ENCODE measurements at places on chromosomes 3 and 15. TPM values are rescaled to one million over a fixed set of nuclear protein-coding genes. Genes with fewer than 3 reads are reported as not detected.

GABRR3 gene
- total RNA-seq = not detected

LMAN1L gene
- not detected for total RNA-seq

MKRN2OS gene
- total RNA-seq = not detected

CLRN1 gene
- total RNA-seq = not detected

PLSCR1 gene
- total RNA-seq = 177 TPM

KLHL6 gene
- not detected for total RNA-seq

TLR9 gene
- total RNA-seq = not detected

LRRC2 gene
- total RNA-seq = 0.37 TPM

ERC2 gene
- not detected for total RNA-seq

MST1R gene
- 0.34 TPM for total RNA-seq

ZNF660 gene
- total RNA-seq = 0.94 TPM

ASB14 gene
- not detected for total RNA-seq

SPTSSB gene
- not detected for total RNA-seq

TF gene
- 0.12 TPM for total RNA-seq

CD200 gene
- total RNA-seq = 8.7 TPM

OSBPL10 gene
- 13.5 TPM for total RNA-seq

SCAMP5 gene
- total RNA-seq = 0.83 TPM

CTDSPL gene
- 21.8 TPM for total RNA-seq

CLDN16 gene
- not detected for total RNA-seq

NCEH1 gene
- 1.5 TPM for total RNA-seq

SCG5 gene
- total RNA-seq = 4.4 TPM

DUOX2 gene
- not detected for total RNA-seq

CPNE4 gene
- total RNA-seq = not detected

OXNAD1 gene
- total RNA-seq = 9.4 TPM

TTLL13 gene
- total RNA-seq = not detected

ANKRD63 gene
- not detected for total RNA-seq

ECE2 gene
- total RNA-seq = 0.12 TPM

ARHGEF26 gene
- total RNA-seq = 5.8 TPM

ITIH1 gene
- total RNA-seq = not detected

STAB1 gene
- total RNA-seq = 4.4 TPM

SLC12A1 gene
- total RNA-seq = not detected

FURIN gene
- total RNA-seq = 38.6 TPM

SFMBT1 gene
- total RNA-seq = 2.8 TPM

CLDN1 gene
- not detected for total RNA-seq

CLDN18 gene
- not detected for total RNA-seq

BCL2A1 gene
- total RNA-seq = not detected

IRAK2 gene
- total RNA-seq = 6.3 TPM

FYCO1 gene
- 26.5 TPM for total RNA-seq

IGSF10 gene
- 11.6 TPM for total RNA-seq

GPR160 gene
- 0.59 TPM for total RNA-seq

ARNT2 gene
- total RNA-seq = 6.9 TPM

NDN gene
- total RNA-seq = 77.3 TPM

RASGRP1 gene
- 0.05 TPM for total RNA-seq

MAPKAPK3 gene
- 17.1 TPM for total RNA-seq

KNG1 gene
- total RNA-seq = not detected

All from cardiac ventricle fibroblast (primary cell).